ENCODE measurements at places on chromosomes 3 and 15.

DNA sequence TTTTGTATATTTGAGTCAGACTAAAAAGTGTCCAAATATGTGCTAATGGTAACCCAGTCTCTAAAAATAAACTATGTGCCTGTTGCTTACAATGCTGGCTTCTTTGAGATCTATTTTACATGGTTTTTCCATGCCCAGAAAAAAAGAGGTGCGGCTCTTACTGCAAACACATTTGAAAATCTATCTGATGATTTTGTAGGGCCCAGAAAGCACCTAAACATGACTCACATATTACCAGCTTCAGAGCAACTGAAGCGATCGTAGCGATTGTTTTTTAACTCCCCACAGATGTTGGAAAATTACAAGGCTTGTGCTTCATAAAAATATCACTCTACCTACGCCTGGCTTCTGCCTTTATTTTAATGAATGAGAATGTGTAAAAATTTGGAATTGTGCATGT lies 53.5 kb downstream of the SUCNR1 start:
- no peak for DNase-seq

- DNase-seq = no peak
Measured at GRCh38 chr15:69855258-69856000, 242.3 kb downstream of the TLE3 start.

- no peak for DNase-seq
Measured at GRCh38 chr15:62452026-62452425, 286.9 kb upstream of the C2CD4B start.

- DNase-seq = no peak
Measured at GRCh38 chr15:71435552-71435951, 320.3 kb downstream of the THSD4 start.

DNA sequence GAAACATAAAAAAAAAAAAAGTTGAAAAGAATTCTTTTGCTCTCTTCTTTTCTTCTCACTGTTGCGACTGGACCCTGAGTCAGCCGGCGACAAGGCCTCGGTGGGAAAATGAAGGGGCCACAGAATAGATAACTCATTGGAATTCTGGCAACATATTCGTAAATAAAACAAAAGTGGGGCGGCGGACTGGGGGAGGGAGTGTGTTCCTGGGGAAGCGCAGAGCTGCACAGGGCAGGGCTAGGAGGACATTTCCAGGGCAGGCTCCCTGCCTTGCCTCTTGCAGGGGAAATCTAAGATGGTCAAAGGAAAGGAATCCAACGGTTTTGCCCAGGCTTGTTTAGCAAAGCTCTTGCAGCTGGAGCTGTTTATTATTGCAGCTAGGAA lies 1042.8 kb upstream of the NR2F2 start:
- no peak for DNase-seq

- no peak for DNase-seq
Measured at GRCh38 chr3:71393093-71393492, 190.4 kb downstream of the FOXP1 start.

DNA sequence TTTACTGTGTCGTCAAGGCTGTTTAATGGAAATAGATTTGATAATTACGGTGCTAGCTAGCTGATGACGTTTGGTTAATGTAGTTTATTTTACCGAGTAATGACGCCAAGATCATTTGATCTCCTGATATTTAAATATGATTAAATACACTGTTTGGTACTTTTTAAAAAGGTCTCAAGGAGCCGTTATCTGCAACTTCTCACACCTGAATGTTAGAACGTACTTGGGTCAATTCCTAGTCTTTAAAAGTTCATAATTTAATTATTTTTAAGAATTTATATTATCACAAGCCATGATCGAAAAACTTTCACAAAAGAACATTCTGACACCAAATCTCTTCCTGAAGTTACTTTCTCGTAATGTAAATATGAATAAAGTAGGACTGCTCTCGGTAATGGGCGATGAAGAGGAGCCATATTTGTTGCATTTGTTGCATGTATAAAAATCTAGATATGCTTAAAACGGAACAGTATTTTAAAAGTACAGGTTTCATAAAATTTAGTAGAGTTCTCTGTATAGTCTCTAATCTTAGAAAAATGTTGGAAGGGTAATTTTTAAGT lies 16.2 kb upstream of the CHD2 start:
- DNase-seq = no peak

GRCh38 chr3:9117220-9117619 lies 132.2 kb downstream of the SRGAP3 start:
- DNase-seq = no peak

DNA sequence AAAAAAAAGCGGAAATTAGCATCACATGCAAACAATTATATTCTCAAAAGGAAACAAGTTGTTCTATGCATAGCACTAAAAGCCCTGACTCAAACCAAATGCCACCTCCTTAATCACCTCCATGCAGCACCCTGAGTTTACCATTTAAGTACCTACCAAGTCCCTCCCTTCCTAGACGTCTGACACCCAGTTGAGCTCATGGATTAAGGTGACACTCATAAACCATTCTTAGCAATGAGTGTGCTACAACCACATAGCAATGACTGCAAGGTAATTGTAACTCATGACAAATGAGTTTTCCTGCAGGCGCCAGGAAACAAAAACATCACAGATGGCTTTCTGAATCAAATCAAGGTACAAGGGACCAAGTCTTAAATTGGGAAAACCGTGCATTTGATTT lies 32.0 kb downstream of the WWTR1 start:
- no peak for DNase-seq

GRCh38 chr3:104275199-104275598 lies 1091.5 kb upstream of the ALCAM start:
- no peak for DNase-seq

- DNase-seq = no peak
Measured at GRCh38 chr3:185560676-185561075, 8.3 kb upstream of the LIPH start.

GRCh38 chr3:124033360-124034015 lies 41.6 kb upstream of the ROPN1 start:
- no peak for DNase-seq

DNA sequence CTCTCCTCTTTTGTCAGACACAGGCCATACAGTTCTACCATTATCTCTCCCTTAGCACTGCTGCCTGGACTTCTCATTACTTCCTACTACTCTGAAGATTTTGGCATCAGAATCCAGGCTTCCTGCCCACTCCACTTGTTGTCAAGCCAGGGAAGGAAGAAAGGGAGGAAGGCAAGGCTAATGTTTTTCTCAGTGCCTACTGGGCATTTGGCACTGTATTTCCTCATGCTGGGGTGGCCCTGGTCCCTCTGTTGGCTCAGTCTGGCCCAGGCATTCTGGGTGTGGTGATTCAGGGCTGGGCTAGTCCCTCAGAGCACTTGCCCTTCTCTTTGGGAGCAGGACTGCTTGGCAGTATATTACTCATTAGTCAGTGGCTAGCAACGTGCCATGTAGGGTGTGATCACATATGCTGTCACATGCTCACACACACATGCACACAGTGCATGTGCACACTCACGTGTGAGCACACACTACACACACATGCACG lies 52.9 kb downstream of the BSN start:
- DNase-seq = no peak

DNA sequence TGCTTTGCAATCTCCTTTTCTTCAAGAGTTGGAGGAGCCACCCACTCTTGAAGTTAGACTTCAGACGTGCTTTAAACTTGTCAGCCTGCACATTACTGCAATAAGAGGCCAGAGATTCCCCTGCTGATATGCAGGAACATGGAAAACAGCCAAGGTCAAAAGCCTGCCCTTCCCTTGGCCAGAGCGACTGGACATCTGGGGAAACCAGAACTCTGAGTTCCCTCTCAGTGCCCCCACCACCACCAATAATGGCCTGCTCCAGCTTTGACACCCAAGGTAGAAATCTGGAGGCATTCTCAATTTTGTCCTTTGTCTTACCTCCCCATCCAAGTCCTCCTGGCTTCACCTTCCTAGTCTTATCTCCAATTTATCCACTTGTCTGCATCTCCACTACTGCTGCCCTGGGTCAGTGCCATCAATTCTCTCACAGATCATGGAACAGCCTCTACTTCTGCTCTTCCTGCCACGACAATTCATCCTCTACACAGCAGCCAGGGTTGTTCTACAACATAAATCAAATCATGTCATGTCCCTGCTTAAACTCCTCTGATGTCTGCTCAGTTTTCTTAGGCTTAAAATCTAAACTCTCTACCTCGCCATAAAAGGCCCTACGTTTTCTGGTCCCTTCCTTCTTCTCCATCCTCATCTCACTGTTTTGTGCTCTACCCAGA lies 191.6 kb upstream of the WNT5A start:
- no peak for DNase-seq

GRCh38 chr3:190575437-190576185 lies 61.7 kb downstream of the IL1RAP start:
- no peak for DNase-seq

GRCh38 chr3:166324401-166324800 lies 487.2 kb upstream of the BCHE start:
- no peak for DNase-seq

GRCh38 chr15:44715142-44715796 lies 4.0 kb downstream of the B2M start:
- no peak for DNase-seq

GRCh38 chr15:41304149-41304770 lies 28.1 kb downstream of the OIP5 start:
- no peak for DNase-seq

Data from NCI-H187 (cell line).